ENCODE measurements at places on chromosomes 12 and 14.

DNA sequence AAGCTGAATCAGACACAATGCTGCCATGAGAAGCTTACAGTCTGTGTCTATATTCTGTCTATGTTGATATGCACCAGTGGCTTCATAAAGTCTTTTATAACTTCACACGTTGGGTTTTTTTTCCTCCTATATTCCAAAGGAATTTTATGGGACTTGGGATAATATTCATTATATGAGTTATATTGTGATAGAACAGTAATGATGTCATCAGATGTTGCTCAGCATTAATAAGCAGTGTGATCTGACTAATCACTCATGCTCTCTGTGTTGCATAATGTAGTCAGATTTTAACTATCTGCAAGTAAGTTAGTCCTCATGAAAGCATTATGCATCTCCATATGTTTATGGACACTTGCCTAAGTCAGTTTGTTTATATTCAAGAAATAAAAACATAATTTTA is 159.6 kb downstream of the PLCZ1 start:
- no peak for DNase-seq

DNA sequence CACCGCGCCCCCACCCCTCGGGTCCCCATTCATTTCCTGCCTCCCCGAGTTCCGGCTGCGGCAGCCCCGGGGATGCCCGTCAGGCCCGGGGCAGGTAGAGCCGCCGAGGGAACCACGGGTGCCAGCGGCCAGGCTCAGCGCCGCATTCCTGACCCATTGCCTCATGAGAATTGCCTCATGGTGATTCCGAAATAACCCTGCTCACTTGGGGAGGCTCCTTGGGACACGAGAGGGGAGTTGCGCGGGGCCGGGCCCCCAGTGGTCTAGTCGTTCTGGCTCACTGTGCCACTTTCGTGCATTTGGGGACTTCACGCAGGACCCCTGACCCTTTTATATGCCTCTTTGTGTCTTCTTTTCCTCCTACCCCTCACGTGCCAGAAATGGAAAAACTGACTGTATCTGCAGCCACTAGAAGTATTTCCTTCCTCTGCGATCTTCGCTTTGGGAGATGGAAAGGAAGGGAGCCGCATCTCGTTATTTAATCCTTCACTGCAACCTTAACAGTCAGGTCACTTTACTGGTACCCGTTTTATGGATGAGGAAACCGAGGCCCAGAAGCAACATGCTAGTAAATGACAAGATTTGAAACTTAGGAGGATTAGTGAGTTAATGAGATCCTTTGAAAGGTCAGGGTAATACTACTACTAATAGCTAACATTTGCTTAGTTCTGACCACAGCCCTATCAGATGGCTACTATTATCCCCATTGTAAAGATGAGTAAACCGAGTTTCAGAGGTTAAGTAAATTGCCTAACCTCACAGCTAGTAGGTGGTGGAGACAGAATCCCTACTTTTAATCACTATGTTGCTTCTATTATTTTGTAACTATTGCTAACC is 768 bp downstream of the PTPN11 start:
- DNase-seq, result peak; percentile 66

GRCh38 chr12:11897923-11898322 is 172.8 kb upstream of the BCL2L14 start:
- no peak for DNase-seq

- no peak for DNase-seq
Observed at GRCh38 chr12:20305470-20305869, 62.9 kb upstream of the PDE3A start.

- no peak for DNase-seq
Observed at GRCh38 chr12:79776111-79776510, 85.3 kb upstream of the PAWR start.

Data from right hindlimb (tissue), 1 donor.